ENCODE measurements at places on chromosomes 2 and 18.

DNA sequence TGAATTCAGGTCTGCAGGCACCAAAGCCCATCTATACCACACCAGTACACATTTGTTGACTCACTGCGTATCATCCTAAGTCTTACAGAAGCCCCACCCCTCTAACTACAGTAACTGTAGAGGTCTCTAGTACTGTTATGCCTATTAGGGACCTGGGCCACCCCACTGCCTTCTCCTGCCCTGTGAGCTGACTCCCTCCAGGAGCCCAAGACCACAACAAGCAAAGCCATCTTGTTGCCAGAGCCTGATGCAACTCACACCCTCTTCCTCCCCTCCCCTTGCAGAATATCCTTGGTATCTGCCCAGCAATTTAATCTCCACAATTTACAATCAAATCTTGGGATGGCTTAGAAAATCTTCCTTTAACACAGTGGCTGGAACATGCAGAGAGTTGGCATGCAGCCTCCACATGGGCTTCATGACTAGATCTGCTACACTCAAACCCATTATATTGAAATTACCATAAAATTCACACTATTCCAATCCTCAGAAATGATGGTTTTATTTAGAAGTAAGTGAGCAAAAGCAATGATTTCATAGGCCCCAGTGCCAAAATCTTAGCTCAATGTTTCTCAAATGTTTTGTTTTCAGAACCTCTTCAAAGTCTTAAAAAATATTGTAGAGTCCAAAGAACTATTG, 17.7 kb upstream of the CYP1B1 start:
- DNase-seq, result no peak

DNA sequence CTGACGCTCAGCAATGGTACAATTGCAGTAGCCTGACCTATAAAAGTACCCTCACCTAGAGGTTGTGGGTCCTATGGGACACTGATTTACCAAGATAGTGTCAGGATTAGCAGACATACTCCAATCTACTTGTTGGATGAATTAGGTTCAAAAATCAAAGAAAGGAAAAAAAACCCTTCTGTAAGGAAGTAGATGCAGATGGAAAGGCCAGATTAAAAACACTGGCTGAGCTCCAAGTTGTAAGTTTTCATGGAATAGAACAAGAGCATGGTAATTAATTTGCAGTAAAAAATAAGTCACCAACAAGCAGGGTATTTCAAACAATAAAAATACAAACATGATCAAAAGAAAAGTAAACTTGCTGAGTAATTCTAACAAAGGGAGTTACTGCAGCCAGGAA, 26.4 kb downstream of the IDH1 start:
- DNase-seq, result no peak

- DNase-seq, result no peak
These were observed 3.7 kb downstream of the SP140L start for GRCh38 chr2:230330725-230331124.

DNA sequence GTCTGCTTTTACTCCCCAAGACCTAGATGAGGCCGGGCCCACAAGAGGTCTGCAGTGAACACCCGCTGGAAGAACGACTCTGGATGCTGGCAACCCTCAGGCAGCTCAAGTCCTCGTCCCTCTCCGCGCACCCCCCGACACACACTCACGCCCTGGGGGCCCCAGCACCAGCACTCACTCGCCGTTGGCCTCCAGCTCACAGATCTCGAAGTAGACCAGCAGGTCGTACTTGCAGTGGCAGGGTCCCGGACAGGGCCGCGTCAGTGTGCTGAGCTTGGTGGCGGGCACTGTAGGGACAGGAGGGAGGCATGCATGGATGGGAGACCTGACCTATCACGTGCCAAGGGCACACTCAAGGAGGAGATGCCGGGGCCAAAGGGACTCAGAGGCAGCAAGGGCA, 49.4 kb downstream of the AQP12A start:
- no peak for DNase-seq

- DNase-seq, result no peak
These were observed 791.3 kb downstream of the PLCL1 start for GRCh38 chr2:198595721-198596120.

DNA sequence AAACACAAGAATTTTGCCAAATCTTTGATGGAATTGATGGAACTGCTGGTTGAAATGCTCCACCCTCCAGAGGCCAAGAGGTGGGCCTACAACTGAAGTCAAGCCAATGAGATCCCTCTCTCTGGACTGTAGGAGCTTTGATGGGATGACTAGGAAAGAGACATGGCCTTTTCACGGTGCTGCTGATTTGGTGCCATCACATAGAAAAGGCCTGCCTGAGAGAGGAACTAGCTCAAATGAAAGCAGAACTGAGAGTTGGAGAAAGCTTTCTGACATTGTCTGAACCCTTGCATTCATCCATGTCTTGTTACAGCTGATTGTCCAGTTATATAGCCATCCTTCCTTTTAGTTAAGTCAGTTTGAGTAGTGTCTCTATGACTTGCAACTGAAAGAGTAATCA, 283.8 kb upstream of the LYPD1 start:
- DNase-seq, result no peak

- no peak for DNase-seq
These were observed 39.4 kb downstream of the STEAP3 start for GRCh38 chr2:119263025-119263424.

DNA sequence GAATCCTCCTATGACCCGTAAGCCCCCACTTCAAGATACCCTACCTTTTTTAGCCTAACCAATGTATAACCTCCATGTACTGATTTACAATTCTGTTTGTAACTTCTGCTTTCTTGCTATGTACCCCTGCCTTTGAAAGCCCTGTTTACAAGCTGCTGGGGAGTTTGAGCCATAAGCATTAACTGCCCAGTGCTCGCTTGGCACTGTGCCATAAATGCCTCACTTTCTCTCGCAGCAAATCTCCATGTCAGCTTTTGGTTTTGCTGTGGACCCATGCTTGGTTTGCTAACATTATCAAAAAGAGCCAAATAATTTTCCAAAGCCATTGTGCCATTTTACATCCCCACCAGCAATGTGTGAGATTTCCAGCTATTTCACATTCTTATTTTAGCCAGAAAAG, 51.8 kb downstream of the TEX51 start:
- DNase-seq, result no peak

- no peak for DNase-seq
These were observed 117.6 kb downstream of the FAM124B start for GRCh38 chr2:224284134-224284946.

DNA sequence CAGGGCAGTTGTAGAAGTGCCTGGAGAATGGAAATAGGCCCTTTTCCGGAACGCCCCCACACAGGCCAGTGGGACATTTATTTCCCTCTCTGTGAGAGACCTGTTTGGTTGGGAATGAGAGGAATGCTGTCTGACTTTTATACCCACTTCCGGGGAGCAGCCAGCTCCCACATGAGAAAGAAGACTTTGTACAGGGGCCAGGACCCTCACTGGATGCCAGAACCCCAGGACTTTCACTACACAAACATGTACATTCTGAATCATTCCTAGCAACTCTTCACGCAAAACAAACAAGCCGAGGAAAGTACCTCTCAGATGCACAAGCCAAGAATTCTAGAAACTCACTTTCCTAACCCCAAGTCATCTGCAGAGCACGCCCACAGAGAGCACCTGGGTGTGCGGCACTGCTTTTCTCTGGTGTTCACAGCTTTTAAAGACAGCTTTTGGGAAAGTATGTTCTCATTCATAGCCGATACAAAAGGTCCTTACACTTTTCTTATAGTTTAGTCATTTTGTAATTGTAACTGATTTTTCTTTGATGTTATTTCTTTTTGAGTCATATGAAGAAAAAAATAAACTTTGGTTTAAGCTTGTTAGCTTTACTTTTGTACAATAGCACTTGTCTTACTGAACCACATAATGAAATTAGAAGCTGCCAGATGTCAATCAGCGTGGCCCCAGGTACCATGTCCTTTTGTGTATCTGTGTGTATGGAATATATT, 856.1 kb upstream of the ID2 start:
- no peak for DNase-seq

- no peak for DNase-seq
These were observed 75.6 kb upstream of the B3GNT7 start for GRCh38 chr2:231319867-231320266.

DNA sequence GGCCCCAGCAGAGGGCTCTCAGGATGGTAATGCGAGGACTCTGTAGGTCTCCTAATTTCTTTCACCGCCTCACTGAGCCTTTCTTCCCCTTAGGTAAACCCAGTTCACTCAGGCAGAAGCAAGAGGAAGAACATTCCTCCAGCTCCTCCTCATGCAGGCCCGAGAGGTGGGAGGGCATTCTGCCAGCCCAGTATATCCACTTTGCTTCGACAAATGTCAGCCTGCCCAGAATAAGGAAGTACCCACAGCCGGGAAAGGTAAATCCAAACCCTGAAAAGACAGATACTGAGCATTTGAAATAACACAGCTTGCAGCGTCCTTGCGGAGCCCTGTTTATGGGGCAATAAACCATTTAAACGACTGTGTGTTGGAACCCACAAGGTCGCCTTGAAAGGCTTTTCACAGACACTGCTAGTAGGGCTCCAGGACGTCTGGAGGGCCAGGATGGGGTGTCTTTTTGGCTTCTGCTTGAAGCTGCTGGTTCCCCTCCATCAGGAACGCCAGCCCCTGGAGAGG, 63.0 kb upstream of the STPG4 start:
- DNase-seq, result no peak

- DNase-seq, result no peak
These were observed 232.1 kb downstream of the NDUFA10 start for GRCh38 chr2:239793086-239793485.

DNA sequence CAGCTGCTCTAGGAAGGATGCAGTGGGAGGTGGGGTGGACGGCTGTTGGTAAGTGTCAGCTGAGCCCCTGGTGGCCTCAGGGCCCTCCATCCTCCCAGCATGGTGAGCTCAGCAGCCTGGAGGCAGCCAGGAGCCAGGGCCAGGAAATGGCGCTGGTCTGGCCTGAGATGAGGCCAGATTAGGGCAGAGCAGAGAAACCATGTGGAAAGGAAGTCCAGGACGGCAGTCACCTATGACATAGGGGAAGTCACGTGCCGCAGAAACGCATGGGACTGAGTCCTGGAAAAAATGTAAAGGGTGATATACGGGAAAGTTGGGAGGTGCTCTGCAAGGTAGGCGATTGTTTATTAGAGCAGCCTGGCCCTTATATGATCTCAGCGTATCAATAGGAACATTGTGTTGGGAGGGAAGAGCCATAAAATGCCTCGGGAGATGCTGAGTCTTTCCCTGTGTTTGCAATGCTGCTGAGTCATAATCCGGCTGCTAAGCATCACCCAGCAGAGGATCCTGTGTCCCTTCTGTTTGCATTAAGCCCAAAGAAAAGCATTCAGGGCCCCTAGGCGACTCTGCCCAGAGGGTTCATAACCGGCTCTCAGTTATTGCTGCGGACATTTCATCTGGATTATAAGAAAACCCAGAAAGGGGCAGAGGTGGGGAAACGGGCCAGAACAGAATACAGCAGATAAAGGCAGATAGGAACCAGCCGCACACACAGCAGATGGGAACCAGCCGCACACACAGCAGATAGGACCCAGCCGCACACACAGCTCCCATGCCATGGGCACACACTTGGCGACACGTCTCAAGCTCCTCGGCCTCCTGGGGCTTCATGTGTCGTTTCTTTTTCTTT, 30.3 kb upstream of the B3GNT7 start:
- DNase-seq, result no peak

GRCh38 chr18:5444269-5444668, 99.5 kb downstream of the EPB41L3 start:
- no peak for DNase-seq

DNA sequence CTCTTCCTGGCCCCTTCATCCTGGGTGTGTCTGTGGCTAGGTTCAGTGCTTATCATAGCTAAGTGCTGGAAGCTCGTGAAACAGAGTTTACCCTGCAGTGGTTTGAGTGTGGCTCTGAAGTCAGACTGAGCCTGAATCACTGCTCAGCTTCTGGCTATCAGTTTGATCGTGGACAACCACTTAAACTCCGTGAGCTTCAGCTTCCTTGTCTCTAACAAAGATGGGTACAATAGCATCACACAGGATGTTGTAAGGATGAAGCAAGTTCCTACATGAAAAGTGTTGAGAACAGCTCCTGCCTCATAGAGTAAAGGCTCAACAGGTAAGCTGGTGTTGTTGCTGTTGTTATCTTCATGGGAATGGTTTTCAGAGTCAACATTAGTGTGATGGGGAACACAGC, 210.3 kb downstream of the CLIP4 start:
- no peak for DNase-seq

GRCh38 chr2:133837441-133838094, 269.3 kb upstream of the NCKAP5 start:
- DNase-seq, result no peak

GRCh38 chr18:65735155-65735554, 15.7 kb upstream of the CDH7 start:
- no peak for DNase-seq
